ENCODE measurements at places on chromosomes 13 and 19.

GRCh38 chr19:58582985-58583384, 9.8 kb upstream of the MZF1 start:
- no peak for DNase-seq

GRCh38 chr13:53408847-53409568, 380.4 kb downstream of the OLFM4 start:
- DNase-seq, result no peak

- peak; percentile 57 for DNase-seq
Observed at GRCh38 chr19:18109733-18110608, 12.4 kb downstream of the MAST3 start.

- no peak for DNase-seq
Observed at GRCh38 chr19:46861691-46862502, 1.1 kb downstream of the ARHGAP35 start.

DNA sequence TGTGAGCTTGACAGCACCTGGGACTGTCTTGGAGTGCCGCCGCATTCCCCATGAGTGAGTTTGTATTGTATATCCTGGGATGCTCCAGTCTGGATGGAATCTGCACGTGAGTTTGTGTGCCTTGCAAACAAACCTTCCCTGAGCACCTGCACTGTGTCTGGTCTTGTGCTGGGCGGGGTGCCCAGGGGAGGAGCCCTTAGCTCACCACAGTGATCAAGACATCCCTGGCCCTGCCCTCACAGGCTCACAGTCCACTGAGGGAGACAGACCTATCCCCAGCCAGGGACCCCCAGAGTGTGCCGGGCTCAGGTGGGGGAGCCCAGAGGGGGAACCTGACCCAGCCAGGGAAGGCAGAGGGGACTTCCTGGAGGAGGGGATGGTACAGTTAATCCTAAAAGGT, 1.7 kb upstream of the BCAM start:
- no peak for DNase-seq

DNA sequence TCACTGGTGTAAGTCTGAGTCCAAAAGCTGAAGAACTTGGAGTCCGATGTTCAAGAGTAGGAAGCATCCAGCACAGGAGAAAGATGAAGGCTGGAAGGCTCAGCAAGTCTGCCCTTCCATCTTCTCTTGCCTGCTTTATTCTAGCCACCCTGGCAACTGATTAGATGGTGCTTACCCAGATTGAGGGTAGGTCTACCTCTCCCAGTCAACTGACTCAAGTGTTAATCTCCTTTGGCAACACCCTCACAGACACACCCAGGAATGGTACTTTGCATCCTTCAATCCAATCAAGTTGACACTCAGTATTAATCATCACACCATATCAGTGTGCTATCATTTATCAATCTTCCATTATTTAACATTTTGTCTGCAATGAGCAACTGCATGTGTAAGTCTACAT, 223.5 kb downstream of the GPC5 start:
- DNase-seq, result no peak

DNA sequence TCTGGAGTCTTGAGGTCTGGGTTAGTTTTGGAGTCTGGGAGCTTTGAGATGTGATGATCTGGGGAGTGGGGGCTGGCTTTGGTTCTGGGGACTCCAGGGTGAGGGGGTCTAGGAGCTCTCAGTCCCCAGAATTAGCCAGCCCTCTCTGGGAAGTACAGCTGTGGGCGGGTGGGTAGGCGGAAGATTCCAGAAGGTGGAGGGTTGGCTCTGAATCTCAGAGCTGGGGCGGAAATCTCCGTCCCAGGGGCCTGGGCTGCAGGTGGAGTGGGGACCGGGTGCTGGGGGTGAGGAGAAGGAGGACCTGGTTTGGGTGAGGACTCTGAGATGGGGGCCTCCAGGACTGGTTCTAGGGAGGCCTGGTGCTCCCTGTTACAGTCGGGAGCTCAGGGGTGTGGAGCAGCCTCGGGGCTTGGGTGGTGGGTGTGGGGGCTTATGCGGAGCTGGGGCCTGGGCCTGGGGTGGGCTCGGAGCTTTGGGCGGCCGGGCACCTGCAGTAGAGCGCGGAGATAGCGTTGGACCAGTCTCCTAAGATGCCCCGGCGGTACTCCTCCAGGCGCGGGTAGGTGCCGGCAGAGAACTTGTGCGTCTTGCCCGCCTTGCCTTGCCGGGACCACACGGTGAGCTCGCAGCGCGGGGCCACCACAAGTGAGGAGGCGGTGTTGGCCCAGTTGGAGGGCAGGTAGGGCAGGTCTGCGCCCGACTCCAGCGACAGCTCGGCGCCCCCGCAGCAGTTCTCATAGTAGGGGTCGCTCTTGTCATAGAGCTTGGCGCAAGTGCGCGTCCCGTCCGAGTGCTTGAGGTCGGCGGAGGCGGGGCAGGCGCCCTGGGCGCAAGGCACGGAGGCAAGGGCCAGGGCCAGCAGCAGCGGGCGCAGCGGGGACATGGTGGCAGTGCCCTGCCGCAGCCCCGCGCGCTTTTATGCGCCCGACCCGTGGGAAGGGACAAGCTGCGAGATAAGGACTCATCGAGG, at the start of gene SYCN:
Gene SYCN, minus strand, starts transcription at position 892 of the 970 bp plus-strand sequence. Its CDS starts 9 bp downstream, at position 883.
- DNase-seq, result no peak

- no peak for DNase-seq
Observed at GRCh38 chr13:29111446-29111845, 291.3 kb downstream of the MTUS2 start.

DNA sequence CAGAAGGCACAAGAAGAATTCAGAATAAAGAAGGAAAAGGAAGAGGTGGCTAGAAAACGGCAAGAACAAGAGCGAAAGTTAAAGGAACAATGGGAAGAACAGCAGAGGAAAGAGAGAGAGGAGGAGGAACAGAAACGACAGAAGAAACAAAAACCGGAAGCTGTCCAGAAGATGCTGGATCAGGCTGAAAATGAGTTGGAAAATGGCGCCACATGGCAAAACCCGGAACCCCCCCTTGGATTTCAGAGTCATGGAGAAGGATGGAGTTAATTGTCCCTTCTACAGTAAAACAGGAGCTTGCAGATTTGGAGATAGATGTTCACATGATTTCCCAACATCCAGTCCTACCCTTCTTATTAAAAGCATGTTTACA, 6.7 kb downstream of the CD209 start:
- no peak for DNase-seq

GRCh38 chr13:112956571-112957294, 12.3 kb upstream of the MCF2L start:
- no peak for DNase-seq

DNA sequence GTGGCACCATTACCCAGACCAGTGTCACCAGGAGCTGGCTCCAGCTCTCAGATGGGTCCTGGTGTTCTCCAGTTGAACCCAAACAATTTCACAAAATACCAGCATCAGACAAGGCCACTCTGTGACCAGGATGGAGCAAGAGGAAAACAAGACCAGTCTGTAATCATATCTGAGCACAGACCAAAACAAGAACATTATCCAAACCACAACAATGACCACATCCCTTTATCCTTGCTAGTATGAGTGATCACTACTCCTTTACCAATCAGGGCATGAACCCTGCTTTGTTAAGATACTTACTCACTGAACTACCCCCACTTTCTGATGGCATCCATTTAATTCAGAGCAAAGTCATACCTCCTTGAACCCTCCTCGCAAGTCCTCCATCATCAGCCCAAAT, 145.9 kb downstream of the NUFIP1 start:
- DNase-seq, result no peak

- no peak for DNase-seq
Observed at GRCh38 chr13:23817830-23818229, 71.4 kb downstream of the MIPEP start.

- DNase-seq, result no peak
Observed at GRCh38 chr13:39788102-39788501, 132.6 kb downstream of the COG6 start.

- DNase-seq, result no peak
Observed at GRCh38 chr13:49652355-49653305, 24.3 kb downstream of the ARL11 start.

DNA sequence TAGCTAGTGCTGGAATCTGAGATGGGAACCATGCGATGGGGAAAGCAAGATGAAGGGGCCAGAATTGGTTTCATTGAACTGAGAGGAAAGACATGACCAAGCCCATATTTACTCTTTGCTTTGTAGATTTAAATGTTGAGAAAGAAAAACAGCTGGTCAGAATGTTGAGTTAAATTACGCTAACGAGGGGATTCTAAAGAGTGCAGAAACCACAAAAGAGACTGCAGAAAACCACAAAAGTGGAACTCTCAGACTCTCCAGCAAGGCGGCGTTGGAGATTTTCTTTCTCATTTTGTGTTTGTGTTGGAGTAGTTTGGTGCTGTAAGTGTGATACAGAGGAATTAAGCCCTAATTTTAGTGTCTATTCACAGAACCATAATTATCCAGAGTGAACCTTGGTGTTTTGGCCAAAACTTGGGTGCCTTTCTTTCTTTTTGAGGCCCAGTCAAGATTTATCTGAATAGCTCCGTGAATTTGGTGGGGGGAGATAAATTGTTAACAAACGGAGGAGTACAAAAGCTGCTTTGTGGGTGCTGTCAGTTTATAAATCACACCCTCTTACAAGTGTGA, 26.3 kb downstream of the SAE1 start:
- no peak for DNase-seq

DNA sequence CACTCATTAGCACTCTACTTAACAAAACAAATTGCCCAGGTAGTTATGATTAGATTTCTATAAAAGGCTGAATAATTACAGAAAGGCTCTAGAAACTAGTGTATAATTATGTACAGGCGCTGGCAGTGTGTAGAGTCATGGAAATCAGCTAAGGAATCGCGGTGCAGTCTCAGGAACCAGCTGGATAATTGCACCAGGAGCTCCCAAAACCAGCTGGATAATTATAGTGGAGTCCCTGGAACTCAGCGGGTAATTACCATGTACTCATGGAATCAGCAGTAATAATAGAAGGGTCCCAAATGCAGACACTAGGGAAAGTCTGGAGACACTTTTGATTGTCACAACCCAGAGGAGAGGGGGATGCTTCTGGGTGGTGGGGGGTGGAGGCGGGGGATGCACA, 23.2 kb upstream of the TTYH1 start:
- no peak for DNase-seq

DNA sequence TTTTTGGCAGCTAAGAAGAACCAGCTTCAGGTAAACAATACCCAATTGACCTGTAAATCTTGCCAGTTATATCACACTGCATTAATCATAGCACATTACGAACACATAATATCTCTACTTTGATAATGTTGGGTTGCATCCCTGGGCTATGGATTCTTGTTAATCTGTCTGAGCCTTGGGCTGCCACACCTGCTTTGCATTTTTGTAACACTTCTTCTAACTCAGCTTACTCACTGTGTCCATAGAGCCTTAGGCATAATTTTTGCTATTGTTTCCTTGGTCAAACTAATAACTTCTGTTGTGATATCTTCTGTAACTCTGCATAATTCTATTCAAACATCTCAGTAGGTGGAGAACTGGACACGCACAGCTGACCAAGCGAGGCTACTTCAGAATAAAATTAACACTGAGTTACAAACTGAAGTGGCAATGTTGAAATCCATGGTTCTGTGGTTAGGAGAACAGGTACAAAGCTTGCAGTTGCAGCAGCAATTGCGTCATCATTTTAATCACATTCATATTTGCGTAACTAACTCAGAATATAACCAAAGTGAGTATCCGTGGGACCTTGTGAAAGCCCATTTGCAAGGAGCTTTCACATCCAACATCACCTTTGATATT, 6.4 kb downstream of the ZNF350 start:
- DNase-seq, result no peak

- peak; percentile 79 for DNase-seq
Observed at GRCh38 chr19:44002566-44003460, at the start of gene ZNF230. ZNF230 (plus strand) TSS chr19:44002957; CDS start chr19:44007079, 4,122 bp downstream.

DNA sequence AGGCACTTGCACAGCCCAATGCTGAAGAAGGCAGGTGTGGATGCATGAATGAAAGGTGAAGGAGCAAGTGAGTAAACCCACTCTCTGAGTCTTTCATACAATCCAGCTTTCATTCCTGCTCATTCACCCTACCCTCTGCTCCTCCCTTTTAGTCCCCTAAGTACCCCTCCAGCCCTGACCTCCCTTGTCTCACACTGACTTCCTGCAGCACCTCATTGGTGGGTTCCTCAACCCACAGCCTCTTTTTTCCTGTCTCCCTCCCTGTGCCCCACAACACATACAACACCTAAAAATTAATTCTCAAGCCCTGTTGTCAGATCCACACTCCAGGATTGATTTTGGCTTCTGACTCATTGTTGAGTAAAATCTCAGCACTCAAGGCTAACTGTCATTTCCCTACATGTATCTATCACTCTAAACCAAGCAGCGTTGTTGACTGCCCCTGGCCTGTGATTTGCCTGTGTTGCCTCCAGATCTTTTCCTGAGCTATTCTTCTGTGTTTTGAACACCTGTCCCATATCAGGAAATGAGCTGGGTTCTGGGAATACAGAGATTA, 177.3 kb upstream of the SERP2 start:
- DNase-seq, result no peak

DNA sequence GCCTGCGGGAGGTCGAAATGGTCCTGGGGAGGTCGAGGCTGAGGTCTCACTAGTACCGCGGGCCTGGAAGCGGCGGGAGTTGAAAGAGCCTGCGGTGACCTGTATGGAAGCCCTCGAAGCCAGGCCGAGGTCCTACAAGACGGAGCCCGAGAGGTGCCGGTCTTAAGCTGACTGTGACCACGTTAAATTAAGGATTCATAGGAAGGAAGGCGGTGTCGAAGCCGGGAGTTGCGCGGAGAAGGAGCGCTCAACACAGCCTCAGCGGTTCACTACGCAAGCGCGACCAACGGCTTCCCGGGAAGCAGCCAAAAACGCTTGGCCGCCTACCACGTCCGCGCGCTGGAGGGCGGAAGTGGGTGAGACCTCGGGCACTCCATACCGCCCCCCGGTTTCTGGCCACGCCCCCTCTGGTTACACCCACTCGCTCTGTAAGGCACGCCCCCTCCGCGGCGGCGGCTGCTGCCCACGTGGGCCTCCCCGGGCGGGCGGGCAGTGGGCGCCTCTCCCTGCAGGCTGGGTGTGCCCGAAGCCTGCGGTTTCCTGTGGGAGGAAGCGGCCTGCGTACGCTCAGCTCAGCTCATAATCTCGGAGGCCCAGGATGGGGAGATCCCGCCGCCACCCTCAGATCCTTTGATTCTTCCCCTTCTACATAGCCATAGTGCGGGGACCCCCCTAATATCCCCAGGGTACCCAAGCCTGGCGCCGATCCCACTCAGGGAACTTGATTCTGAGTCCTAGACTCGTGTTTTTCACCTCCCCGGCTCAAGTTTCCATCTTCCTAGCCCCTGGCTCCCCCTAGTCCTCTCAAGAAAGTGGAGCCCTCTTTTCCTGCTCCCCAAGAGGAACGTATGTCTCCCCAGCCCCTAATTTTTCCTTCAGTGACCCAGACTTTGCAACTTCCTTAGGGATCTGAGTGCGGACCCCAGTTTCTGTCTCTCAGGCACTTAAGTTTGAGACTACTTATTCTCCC, 3.4 kb upstream of the EMP3 start:
- peak; percentile 99 for DNase-seq

DNA sequence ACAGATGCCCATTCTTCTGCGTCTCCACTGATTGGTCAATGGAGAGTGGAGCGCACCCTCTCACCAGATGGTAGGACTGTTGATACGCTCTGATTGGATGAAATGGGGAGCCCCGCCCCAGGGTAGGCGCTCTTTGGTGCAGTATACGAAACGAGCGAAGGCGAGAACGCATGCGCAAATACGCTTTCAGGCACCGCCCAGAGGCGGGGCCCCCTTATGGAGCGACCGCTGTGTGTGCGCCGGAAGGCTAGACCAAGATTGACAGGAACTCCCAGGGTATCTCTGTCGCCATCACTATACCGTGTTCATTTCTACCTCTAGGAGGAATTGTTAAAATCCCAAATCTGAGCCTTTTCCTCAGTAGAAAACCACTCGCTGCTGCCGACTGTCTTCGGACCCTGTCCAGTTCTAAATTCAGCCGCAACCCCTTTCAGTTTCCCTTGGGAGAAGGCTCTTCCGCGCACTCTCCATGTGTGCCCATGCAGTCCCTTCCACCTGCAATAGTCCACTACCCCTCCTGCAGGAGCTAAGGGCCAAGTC, 720 bp upstream of the HNRNPL start:
- DNase-seq, result no peak

GRCh38 chr13:59532405-59532804, 631.3 kb downstream of the DIAPH3 start:
- no peak for DNase-seq
